ENCODE measurements at places on chromosomes 7 and 10.

GRCh38 chr10:130510755-130511154 lies 374.6 kb downstream of the GLRX3 start:
- DNase-seq: no peak

- no peak for DNase-seq
These were observed 81.8 kb downstream of the SPAG6 start for GRCh38 chr10:22427101-22427500.

- DNase-seq: no peak
These were observed 461.2 kb downstream of the PLXNA4 start for GRCh38 chr7:132115028-132115427.

GRCh38 chr7:150902078-150903033 lies 50.0 kb downstream of the AOC1 start:
- no peak for DNase-seq

DNA sequence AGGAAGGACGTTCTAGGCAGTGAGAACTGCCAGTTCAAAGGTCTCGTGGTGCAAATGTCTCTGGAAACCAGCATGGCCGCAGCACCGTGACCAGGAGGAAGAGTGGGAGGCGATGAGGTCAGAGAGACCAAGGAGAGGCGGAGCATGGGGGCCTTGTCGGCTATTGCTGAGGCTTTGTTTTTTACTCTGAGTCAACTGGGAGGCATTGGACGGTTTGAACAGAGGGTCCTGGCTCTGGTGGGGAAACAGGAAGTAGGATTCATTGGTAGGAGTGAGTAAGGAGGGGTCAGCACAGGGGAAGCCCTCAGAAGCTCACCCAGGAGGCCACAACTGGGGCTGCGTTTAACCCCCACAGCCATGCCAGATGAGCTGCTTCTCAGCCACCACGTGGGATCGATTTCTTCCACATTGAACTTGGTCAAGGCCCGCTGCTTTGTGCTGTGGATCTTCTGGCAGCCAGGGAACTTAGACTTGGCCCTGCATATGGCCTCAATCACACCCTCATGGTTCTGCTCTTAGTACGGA lies 22.2 kb upstream of the SH2B2 start:
- no peak for DNase-seq

GRCh38 chr7:90025771-90026170 lies 128.5 kb upstream of the STEAP1 start:
- DNase-seq: no peak

DNA sequence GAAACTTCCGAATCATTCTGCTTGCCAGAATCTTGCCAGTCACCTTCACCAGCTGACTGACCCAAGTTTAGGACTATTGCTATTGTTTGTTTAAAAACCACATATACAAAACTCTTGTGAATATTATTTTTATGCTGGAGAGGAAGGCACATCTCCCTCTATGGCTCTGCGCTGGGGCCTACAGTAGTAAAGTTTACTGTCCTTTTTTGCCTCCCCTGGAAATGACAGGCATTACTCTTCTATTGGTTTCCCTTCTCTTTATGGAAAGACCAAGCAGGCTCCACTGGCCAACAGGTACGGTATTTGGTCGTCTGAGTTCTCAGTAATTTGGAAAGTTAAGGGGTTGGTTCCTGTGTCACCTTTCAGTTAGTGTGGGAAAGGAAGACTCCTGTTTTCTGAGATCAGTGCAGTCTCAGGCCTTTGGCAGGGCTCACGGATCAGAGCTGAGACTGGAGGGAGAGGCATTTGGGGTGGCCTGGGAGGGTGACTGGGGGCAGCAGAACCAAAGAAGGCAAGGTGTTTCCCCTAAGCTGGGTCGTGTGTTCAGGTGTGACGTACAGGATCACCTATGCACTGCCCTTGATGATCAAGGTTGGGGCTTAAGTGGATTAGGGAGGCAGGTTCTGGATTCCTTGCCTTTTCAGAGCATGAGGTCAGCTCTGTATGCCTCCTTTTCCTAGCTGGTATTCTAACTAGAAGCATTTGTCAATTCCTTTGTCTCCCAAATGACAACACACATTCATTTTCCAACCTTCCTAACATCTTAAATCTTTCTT lies 16.0 kb upstream of the KIF5B start:
- no peak for DNase-seq

DNA sequence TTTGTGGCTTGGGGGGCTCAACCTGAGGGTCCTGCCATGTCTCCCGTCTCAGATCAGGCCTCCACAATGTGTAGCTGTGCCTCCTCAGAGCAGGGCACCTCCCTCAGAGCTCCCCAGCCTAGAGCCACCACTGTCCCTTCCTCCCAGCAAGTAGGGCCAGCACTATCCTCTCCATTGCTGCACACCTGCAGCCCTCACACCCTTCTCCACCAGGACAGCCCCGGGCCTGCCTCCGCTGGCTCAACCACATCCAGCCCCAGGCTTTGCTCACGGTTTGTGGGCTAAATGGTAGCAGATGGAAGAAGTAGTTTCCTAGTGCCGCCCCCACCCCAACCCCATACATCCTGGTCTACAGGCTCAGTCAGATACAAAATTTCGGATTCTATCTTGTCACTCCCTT lies 10.1 kb downstream of the NFKB2 start:
- no peak for DNase-seq

DNA sequence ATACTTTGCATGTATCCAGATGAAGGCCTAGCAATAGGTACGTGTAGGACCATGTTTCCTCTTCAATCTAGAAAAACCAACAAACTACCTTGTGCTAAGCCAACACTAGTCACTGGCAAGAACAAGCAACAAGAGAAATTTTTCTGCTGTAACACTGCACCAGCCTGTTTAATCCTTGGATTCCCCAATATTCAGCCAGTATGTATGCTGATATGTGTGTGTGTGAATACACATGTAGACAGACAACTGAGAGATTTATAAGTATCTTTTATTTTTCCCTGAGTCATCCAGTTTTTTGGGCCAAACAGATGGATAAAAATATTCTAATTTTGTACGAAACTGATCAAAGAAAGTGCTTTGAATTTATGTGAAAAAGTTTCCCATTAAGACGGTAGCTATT lies 26.2 kb downstream of the GLI3 start:
- no peak for DNase-seq

DNA sequence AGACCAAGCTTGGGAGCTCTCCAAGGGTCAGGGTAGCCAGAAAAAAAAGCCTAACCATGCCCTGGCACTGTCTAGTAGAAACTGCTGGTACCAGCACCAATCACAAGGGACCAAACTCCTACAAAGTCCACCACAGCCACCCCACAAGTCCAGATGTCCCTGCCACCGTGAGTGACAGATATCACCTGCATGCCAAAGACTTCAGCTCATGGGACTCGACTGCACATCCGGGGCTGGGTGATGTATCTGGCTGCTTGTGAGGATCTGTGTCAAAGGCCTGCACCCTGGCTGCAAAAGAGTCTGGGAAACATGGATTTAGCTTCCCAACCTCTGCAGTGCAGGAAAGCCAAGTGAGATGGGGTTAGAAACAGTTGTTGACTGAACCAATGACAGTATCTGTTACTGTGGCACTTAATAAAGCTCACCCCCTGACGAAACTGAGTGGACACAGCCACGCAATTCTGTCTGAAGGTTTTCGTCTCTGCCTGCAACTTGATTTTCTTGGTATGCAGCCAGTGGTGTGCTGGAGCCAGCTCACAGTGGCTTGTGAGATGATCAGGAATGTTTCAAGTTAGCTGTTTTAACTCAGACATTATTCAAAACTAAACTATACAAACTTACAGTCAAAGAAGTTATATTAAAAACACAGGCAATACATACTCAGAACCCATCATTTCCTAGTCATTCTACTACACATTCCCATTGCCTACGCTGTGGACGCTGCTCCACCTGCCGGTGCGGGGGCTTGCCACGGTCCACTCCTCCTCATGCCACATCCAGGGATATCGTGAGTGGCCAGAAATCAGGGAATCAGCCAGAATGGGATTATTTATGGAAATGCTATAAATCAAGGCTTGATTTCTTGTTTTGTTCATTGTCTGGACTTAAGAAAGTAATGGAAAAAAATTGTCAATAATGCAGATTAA lies 9.2 kb downstream of the ZNF488 start:
- DNase-seq: no peak
